ENCODE measurements at places on chromosomes 1 and 21.

DNA sequence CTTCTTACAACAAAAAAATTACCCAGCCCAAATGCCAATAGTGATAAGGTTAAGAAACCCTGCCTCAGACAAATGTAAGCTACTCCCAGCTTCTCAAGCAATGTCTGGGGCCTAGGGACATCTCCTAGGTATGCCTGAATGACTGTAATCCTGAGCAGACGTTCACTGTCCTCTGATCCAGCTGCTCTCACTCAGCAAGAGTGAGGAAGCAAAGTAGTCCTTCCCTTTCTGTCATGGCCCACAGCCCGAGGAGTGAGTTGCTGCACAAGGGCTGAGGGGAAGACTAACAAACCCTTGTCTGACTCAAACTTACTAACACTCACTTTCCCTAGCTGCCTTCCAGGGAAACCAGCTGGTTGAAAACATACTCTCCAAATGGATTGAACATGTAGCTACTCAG, 124.9 kb upstream of the TNFSF4 start:
- peak; percentile 58 for DNase-seq

DNA sequence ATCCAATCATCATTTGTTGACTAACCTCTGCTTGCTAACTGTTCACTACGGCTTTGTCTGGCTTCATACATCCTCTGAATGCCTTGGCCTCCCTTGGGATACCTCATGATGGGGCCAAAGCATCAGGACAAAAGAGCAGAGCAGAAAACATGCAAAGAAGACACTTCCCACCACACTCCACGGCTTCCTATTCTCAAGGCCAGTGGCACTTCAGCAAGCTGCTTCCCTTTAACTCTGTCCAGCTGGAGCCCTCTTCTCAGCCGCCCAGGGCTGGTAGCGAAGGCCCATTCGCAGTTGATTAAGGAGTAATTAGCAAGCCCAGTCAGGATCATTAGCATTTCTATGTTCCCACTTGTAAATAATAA, 224.3 kb upstream of the FGGY start:
- no peak for DNase-seq

DNA sequence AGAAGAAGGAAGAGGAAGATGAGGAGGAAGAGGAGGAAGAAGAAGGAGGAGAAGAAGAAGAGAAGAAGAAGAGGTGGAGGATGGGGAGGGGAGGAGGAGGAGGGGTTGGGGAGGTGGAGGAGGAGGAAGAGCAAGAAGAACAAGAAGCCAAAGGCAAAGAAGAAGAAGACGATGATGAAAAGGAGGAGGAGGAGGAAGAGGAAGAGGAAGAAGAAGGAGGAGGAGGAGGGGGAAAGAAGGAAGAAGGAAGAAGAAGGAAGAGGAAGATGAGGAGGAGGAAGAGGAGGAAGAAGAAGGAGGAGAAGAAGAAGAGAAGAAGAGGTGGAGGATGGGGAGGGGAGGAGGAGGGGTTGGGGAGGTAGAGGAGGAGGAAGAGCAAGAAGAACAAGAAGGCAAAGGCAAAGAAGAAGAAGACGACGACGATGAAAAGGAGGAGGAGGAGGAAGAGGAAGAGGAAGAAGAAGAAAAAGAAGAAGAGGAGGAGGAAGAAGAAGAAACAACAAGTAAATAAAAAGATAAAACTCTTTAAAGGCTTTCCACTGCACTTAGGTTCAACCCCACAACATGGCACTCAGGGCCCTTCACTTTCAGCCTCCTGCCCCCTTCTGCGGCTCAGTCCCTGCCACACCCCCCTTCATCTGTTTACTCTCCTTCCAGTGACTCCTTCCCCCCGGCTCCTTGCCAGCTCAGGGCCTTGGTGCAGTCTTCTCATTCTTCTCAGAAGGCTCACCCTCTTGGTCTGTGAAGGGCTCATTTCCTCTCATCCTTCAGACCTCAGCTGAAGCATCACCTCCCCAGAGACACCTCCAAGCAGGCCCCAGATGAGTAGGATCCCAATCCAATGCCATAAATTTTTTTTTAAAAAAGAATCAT, 114.0 kb downstream of the KCNN3 start:
- peak; percentile 8 for DNase-seq

- no peak for DNase-seq
These were observed 14.3 kb downstream of the RUSC1 start for GRCh38 chr1:155334962-155335361.

DNA sequence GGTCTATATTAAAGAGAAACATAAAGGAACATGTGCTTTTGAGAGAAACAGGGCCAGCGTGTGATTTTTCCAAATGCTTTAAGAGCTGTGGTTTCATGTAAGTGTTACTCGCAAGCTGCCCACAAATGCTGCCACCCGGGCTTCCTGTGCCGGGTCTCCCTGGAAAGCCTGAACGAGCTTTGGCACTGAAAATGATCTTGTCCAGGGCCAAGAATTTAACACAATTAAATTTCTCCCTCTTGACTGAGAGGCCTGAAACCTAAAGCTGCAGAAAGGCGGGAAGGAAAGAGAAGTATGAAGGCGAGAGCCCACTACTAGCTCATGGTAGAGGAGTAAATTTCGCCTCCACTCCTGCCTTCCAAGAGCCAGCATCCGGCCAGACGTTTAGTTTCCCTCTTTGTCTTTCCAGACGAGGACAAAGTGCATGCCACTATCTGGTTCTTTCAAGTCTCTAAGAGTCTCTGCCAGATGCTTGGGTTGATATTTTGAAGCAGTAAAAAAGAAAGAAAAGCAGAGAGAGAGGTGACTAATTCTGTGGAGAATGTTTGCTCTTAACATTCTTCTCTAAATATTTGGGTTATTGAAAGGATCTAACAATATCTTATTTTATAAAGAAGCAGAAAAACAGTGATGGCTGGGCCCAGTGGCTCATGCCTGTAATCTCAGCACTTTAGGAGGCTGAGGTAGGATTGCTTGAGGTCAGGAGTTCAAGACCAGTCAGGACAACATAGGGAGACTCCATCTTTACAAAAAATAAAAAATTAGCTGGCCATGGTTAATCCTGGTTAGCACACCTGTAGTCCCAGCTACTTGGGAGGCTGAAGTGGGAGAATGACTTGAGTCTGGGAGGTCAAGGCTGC, 100.0 kb upstream of the HNRNPU start:
- DNase-seq: peak; percentile 73

GRCh38 chr21:42082501-42083360, 11.6 kb downstream of the UMODL1 start:
- no peak for DNase-seq

DNA sequence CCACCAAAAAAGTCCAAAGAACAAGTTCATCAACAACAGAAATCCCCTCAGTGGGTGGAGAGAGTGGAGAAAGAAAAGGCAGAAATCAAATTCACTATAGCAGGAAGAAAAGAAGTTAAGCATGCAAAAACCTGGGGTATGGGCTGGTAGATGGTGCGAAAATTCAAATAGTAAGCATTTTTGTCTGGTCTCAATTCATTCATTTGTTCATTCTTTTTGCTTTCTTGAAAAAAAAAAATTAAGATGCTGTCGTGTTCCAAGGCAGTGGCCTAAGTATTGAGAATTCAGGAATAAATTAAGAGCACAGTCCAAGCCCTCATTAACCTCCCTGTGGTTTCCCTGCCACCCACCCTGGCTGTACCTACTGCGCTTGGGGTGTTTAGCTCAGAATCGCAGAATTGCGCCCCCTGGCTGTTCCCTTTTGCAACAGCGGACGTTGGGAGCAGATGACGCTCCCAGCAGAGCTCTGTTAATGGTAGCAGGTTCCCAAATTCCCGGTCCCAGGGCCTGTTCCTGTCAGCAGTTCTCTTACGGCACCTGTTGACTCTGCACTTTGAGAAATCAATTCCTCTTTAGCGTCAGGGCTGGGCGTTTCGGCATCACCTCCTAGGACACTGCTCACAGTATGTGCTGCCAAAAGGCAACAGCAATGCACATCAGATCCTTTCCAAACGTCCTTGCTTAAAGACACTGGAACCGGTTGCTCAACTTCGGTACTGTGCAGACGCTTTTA, 34.0 kb upstream of the SSX2IP start:
- no peak for DNase-seq

DNA sequence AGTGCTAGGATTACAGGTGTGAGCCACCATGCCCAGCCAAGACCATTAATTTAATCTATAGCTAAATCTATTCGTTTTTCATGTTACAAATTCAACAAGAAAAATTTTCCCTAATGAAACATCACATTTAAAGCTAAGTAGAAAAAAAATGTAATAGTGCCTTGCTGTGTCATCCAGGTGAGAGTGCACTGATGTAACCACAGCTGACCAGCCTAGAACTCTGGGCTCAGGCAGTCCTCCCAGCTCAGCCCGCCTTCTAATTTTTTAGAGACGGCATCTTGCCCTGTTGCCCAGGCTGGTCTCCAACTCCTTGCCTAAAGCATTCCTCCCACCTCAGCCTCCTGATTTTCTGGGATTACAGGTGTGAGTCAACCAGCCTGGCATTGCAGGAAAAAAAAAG, 109.0 kb downstream of the PPIAL4G start:
- DNase-seq: no peak

GRCh38 chr1:247357052-247357780, 25.5 kb upstream of the ZNF496 start:
- DNase-seq: peak; percentile 72

DNA sequence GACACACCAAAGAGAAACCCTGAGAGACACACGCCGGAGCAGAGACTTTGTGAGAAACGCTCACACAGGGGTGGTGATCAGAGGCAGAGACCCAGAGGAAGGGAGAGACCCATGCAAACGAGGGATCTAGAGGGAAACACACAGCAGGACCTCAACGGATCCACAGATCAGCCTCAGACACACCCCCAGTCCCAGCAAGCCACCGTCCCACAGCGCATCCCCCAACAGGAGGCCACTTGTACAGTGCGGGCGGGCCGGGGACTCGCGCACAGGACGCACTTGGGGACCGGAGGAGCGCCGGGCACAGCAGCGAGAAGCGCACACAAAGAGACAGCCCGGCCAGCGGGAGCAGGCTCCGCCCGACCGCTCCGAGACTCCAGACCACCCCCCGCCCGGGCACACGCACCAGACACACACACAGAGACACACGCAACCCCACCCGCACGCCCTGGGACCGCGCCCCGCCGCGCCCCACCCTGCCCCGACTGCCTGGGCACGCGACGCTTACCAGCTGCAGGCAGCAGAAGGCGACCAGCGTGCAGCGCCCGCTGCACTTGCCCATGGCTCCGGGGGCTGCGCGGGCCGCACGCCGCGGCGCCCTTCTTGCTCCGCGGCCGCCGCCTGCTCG, 587 bp downstream of the NKAIN1 start:
- DNase-seq: no peak

- DNase-seq: no peak
These were observed 98.1 kb upstream of the WLS start for GRCh38 chr1:68330391-68330790.

DNA sequence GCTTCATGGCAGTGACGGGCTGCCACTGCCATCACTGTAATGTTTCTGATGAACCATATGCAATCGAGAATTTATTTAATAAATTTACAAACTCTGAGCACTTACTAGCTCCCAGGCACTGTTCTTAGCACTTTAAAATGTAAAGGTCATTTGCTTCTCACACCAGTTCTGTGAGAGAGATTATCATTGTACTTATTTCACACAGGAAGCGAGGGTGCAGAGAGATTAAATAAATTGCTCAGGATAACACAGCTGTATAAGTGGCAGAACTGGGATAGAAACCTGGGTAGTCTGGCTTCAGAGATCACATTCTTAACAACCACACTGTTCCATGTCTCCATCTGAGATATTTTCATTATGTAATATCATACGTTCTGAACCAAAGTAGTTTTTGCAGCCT, 119.9 kb downstream of the MAST2 start:
- DNase-seq: no peak

DNA sequence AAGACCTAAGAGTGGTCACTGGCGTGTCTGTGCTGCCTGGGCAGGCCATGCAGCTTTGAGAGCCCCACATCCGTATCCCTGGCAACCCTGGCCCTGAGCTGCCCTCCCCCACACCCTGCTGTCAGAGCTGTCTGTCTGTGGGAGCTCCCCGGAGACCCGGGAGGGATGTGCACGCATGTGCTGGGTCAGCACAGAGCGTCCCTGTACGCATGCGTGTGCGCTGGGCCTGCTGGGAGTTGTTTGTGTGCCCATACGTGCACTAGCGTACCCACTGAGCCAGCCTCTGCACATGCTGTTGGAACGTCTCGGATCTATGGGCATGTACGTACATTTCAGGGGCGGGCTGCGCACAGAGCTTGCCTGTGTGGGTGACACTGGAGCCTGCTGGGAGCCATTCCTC, 89.3 kb downstream of the EPHB2 start:
- no peak for DNase-seq

- no peak for DNase-seq
These were observed 44.4 kb downstream of the ZBTB18 start for GRCh38 chr1:244095529-244095911.

DNA sequence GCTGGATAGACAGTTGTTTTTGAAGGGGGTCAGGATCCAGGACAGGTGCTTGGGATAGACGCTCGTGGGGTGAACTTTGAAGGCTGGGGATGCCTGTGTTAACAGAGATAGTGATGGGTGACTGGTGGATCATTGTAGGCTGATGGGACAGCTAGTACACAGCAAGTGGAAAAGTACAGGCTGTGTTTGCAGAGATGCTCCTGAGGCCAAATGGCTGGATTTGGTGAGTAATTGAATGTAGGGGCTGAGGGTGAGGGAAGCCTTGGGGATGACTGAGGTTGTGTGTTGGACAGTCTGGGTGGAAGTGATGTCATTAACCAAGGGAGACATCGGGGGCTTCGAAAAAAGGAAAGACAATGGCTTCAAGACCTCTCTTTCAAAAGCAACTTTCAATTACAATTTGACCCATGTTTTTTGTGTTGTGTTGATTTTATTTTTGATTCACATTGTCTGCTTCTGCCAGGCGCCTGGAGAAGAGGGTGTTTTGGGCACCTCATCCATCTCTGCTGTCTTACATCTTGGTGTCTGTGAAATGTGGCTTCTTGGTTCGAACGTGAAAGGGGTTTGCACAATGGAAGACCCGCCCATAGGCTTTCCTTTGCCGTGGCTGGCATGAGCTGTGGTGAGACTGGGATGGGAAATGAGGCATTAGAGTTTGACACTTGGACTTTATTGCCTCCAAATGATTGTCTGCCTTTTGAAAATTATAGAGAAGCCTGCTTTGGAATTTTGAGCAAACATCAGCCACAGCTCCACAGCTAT, 147.5 kb downstream of the FOXD2 start:
- no peak for DNase-seq

GRCh38 chr1:33454646-33455282, 17.7 kb upstream of the ZSCAN20 start:
- no peak for DNase-seq

DNA sequence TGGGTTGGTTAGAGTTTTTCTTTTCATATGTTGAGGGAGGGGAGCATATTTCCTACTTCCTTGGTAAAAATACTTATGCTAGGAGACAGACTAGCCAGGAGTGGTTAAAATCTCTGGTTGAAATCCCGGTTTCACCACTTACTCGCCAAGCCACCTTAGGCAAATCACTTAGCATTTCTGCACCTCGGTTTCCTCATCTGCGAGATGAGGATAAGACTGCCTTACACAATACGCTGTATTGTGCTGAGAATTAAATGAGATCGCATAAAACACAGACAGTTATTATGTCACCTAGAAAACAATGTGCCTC, 1.4 kb downstream of the IFFO2 start:
- peak; percentile 39 for DNase-seq

GRCh38 chr1:57796616-57797015, 372.8 kb upstream of the DAB1 start:
- peak; percentile 13 for DNase-seq

- DNase-seq: no peak
These were observed 21.7 kb upstream of the FNBP1L start for GRCh38 chr1:93426181-93426580.

- no peak for DNase-seq
These were observed 45.0 kb upstream of the BCL10 start for GRCh38 chr1:85321237-85321964.

GRCh38 chr21:43188592-43189210, 19.9 kb downstream of the CRYAA start:
- no peak for DNase-seq

- no peak for DNase-seq
These were observed 101.3 kb upstream of the C1orf21 start for GRCh38 chr1:184285401-184286087.

Measured in fibroblast of pulmonary artery (primary cell).